ENCODE measurements at places on chromosomes 16 and 17.
A peak's percentile ranks its signal among the peaks of the same experiment; 100 is the strongest.

- DNase-seq, result no peak
Observed at GRCh38 chr16:122361-122760, 16.1 kb downstream of the NPRL3 start.

DNA sequence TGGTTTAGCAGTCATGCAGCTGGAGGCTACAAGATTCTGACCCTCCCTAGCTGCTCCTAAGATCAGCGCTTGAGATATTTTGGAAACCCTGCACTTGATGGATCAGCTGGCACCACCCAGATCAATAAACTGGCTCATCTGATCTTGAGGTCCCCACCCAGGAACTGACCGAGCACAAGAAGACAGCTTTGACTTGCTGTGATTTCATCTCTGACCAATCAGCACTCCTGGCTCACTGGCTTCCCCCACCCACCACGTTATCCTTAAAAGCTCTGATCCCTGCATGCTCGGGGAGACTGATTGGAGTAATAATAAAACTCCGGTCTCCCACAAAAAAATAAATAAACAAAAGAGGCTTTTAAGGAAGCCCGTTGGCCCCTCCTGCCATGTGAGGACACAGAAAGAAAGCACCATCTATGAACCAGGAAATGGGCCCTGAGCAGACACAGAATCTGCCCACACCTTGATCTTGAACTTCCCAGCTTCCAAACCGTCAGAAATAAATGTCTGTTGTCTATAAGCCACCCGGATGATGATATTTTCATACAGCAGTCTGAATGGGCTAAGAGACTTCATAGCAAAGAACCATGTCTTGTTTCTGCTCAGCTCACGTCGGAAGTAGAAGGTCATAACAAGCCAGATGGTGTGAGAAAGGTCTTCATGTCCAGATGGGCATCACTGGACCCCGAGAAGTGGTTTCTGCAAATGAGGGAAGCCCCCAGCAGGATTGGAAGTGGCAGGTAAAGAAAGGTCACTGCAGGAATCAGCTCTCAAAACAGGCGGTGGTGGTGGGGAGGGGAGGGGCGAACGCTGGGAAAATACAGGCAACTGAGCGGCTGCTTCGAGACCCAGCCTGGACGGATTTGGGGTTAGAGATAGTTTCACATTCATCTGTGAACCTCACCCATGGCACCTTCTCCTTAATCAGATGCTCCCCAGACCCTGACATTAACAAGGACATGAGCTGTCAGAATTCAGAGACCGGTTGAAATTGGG, 19.8 kb upstream of the RPH3AL start:
- no peak for DNase-seq

DNA sequence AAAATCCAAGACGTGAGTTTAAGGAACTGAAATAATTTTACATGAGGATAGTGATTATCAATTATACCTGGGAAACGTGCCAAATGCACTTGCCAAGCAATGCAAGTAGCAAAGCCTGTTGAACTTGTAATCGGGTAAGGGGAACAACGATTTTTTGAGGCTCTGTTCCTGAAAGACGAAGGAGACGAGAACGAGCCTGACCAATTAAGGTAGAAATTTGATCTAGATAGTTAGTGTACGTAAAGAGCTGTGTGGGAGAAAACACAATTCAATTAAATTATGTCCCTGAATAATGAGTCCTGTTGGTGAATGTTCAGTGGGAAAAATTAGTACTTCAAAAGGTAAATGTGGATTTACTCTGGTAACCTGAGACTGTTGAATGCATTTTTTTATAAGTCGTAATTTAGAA, 17.7 kb upstream of the KCTD5 start:
- DNase-seq, result no peak

- no peak for DNase-seq
Observed at GRCh38 chr16:23594186-23594585, 1.9 kb downstream of the NDUFAB1 start.

DNA sequence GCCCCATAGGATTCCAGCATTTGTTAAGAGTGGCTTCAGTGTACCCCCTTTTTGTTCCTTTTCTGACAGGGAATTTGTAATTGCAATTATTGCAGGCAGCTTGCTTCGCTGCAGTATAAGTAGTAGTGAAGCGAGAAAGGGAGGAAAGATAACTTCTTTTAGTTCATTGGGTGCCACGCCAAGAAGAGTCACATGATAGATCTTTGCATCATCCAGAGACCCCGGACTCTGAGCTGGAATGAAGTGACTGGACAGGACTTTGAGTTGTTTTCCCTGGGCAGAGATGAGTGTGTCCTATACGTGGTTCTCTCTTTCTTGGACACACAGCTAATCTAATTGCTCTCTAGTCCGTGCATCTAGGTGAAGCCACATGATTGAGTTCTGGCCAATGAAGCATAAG, 44.8 kb upstream of the PMFBP1 start:
- DNase-seq, result no peak

GRCh38 chr17:40612599-40613244, 34.9 kb downstream of the SMARCE1 start:
- no peak for DNase-seq

- no peak for DNase-seq
Observed at GRCh38 chr17:42406615-42407288, 16.3 kb downstream of the CAVIN1 start.

DNA sequence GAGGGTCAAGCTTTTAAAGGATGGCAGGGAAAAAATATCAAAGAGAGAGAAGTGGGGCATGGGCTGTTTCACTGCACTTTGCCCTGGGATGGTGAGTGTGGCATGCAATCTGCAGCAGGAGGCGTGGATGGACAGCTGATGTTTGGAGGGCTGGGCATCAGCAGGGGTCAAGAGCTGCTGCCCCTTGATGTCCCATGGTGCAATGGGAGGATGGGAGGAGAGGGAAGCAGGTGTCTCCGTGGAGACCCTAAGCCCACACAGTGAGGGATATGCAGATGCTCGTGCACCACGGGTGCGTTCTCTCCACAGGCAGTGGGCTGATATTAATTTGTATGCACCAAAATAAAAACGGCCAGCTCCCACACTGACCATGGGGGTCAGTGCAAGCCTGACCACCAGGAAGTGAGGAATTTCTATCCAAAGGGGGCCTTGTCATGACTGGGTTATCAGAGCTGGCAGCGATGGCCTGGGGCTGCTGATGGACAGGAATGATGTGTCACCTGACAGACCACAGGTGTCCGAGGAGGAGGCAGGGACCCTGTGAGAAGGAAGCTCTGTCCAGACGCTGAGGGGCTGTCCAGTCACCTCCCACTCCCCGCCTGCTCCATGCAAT, 183.6 kb downstream of the IRF8 start:
- DNase-seq, result no peak

GRCh38 chr16:89549007-89549700, 11.3 kb upstream of the RPL13 start:
- DNase-seq, result no peak

- peak; percentile 12 for DNase-seq
Observed at GRCh38 chr17:48148854-48149786, 41.6 kb downstream of the SNX11 start.

DNA sequence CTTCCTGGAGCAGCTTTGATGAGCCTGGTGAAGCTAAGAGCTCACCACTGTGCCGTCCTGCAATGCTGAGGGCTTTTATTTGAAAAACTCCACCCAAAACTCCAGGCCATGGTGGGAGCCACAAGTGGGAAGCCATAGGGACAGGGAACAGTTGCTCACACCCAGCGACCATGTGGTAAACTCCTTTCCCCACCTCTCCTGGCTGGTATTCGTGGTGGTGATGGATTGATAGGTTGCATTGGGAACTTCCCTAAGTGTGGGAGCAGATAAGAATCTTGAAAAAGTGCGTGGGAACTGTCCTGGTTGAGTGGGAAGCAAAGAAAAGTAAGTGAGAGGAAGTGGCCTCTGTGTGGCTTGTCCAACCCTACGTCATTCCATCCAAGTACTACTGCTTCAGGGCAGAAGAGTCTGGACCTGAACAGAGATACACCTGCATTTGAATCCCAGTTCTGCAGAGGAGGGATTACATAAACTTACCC, at the start of gene CCL1:
Gene CCL1, minus strand, starts transcription at position 51 of the 479 bp plus-strand sequence. CDS start 72 bp downstream, outside the sequence.
- DNase-seq, result no peak

- peak; percentile 75 for DNase-seq
Observed at GRCh38 chr16:70638814-70639792, 7.3 kb upstream of the IL34 start.

DNA sequence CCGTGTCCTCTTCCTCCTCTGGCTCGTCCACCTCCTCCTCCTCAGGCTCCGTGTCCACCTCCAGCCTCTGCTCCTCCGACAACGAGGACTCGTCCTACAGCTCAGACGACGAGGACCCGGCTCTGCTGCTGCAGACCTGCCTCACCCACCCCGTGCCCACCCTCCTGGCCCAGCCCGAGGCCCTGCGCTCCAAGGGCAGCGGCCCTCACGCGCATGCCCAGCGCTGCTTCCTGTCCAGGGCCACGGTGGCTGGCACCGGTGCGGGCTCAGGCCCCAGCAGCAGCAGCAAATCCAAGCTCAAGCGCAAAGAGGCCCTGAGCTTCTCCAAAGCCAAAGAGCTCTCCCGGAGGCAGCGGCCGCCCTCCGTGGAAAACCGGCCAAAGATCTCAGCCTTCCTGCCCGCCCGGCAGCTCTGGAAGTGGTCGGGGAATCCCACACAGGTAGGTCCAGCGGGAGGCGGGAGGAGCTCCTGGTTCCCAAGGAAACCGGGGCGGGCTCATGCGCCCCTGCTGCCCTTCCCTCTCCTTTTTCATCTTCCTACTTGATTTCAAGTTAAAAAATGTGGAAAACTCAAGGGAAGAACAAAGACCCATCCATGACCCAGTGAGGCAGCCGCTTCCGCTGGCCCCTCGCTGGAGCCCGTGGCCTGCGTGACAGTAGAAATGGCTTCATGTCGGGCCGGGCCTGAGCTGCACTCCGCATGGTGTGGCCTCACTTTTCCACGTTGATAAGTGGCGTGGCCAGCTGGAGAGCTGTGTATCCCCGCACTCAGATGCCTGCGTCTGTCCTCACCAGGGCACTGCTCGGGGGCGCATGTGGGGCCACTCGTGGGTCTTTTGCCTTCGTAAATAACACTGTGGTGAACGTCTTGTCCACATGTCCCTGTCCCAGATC, 50.7 kb downstream of the ACTG1 start:
- no peak for DNase-seq

DNA sequence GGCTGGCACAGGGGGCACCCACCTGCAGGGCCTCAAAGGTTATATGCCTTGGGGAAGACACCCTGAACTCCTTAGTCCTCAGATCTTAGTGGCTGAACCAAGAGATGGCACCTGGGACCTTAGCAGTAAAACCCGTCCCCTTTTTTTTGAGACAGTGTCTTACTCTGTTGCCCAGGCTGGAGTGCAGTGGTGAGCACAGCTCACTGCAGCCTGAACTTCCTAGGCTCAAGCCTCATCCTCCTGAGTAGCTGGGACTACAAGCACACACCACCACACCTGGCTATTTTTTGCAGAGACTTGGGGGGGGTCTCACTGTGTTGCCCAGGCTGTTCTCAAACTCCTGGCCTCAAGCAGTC, 237.2 kb downstream of the MRTFB start:
- DNase-seq, result no peak

- no peak for DNase-seq
Observed at GRCh38 chr16:78654929-78655328, 555.5 kb downstream of the WWOX start.

DNA sequence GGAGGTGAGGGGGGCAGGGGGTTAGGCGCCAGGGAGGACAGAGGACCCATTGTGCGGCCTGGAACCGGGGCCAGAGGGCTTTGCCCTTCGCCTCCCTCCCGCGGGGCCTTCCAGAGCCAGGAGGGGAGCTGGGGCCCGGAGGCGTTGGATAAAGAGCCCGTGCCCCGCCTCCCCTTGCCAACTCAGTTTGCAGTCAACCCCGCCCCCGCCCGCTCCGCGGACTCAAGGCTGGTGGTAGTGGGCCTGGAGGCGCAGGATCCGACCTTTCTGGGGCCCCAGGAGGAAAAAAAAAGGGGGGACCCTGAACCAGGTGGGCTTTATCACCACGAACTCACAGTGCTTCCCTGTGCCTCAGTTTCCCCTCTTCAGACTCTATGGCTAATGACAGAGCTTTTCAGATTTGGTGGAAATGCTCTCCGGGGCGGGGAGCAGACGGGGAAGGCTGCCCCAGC, 2.0 kb upstream of the SPHK1 start:
- DNase-seq, result peak; percentile 72

- DNase-seq, result no peak
Observed at GRCh38 chr16:78106686-78107085, 7.2 kb downstream of the WWOX start.

DNA sequence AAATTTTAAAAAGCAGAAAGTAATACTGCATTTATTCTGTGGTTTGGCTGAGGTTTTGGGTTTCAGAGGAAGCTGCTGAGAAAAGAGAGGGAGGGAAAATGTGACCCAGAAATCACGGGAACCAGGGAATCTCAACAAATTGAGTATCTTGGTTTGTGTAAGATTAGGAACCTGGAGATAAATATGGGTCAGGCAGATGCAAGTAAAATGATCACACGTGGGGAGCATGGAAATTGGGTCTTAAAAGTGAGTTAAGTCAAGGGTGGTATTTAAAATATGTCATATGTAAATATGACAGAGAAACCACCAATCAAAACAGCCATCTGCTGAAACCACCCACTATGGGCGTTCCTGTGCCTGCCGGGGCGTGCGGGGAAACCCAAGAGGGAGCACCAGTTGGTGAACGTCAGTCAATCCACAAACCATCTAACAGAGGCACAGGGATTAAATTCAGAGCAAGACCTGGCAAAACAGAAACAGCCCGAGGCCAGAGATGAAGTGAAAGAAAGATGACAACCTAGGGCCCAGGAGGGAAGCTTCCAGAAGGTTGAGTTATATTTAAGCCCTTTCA, 33.4 kb downstream of the CDH13 start:
- peak; percentile 80 for DNase-seq

DNA sequence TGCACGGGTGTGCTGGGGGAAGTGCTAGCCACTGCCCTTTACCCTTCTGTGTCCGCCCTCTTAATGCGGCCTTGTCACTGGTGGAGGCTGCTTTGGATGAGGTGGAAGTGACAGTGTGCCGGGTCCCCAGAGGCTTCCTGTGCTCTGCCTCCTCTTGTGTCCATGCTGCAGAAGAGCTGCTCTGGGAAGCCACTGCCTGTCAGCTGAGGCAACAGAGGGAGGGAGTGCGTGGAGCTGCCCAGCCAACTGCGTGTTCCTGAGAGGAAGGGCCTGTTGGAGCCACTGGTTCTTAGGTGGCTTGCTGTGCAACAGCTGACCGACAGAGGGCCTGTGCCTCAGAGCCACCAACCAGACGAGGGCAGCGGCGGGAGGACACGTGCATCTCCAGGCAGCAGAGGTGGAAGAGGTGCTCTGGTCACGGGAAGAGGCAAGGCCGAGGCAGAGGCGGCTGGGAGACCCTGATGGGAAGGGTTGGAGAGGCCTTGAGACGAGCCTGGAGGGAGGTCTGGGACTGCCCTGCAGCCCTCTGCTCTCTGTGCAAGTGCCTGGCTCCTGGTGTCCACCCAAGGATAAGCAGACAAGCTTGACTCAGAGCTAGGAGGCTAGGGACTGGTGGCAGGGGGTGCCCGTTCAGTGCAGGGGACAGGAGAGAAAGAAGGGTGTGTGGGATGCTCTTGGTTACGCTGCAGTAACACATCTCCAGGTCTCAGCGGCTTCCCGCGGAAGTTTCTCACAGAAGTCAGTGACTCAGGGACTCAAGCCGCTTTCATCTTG, 25.4 kb downstream of the B9D1 start:
- no peak for DNase-seq
